ENCODE measurements at places on chromosomes 16 and 17.

DNA sequence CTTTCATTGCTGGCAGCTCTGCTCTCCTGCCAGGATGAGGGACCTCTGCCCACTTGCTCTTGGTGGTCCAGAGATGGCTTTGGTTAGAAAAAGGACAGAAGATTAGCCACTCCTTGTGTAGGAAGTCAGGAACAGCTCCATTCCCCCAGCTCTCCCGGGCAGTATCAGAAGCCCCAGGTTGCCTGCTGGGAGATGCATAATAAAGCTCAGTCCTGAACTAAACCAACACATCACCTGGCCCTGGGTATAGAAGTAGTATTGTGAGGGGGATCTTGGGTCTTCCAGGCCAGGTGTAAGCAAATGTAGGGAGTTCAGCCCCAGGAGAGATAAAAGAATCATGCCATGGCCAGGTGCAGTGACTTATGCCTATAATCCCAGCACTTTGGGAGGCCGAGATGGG lies 52.4 kb downstream of the NEUROD2 start:
- no peak for DNase-seq

DNA sequence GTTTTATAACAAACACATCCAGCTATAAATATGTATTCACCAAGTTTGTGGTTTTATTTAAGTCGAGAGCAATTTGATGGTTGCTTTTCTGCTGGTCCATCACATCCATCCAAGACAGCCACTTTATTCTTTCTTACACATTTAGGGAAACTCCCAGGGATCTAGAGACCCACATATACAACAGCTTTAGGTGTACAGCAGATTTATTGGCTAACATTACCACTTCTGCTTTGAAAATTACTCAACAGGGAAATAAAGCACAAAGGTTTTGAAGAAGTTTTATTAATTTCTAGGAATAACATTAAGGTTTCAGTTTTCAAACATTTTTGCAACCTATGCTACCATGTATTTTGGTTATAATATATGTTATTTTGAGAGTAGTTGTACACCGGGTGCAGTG lies 6.9 kb downstream of the ERCC4 start:
- no peak for DNase-seq

- DNase-seq = no peak
Observed at GRCh38 chr16:84531671-84532111, 27.2 kb upstream of the MEAK7 start.

DNA sequence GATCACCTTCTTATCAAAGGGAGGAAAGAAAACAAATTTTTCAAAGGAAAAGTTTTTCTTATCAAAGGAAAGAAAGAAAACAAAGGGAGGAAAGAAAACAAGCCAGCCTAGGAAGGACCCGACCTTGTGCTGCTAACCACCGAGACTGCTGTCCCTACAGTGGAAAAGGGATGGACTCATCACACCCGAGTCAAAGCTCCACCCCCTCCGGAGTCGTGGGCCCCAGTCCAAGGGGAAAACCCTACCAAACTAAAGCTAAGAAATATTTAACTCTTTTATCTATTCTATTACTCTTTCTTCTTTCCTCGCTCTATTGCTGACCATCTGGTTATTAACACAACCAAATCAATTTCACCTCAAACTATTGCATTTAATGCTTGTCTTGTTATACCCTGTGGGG lies 6.1 kb upstream of the ENDOV start:
- DNase-seq = no peak

- DNase-seq = no peak
Observed at GRCh38 chr17:37518826-37519225, 29.1 kb downstream of the DUSP14 start.

GRCh38 chr17:83122834-83123233 lies 43.4 kb downstream of the METRNL start:
- DNase-seq = no peak

DNA sequence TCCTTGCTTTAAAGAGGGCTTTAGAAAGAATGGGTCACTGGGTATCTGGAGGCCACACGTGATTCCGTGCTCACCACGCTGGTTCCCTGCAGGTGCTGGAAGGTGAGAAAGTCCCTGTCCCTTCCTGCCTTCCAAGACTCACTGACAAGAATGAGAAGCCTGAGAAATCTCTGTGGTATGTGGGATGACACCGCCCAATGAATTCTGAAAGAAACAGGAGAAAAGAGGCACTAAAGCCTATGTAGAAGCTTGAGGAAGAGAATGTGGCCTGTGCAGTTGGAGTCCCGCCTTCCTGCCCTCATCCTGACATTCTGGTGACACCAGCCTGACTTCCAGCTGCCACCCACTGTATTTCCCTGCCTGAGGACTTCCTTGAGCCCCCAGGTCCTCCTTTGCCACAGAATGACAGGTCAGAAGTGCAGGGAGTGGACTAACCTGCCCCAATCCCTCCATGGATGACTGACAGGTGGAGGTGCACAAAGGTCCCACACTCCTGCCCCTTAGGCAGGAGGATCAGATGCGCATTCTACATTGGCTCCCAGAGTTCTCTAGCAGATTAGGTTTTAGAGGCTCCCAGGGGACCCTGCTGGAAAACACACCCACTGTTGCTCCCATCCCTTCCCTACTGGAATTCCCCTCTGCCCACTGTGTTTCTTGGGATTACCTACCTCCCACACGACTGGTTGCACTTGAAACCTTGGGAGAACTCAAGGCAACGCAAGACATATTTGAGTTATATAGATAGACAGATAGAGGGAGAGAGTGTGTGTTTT lies 38.6 kb upstream of the TENT4B start:
- no peak for DNase-seq

DNA sequence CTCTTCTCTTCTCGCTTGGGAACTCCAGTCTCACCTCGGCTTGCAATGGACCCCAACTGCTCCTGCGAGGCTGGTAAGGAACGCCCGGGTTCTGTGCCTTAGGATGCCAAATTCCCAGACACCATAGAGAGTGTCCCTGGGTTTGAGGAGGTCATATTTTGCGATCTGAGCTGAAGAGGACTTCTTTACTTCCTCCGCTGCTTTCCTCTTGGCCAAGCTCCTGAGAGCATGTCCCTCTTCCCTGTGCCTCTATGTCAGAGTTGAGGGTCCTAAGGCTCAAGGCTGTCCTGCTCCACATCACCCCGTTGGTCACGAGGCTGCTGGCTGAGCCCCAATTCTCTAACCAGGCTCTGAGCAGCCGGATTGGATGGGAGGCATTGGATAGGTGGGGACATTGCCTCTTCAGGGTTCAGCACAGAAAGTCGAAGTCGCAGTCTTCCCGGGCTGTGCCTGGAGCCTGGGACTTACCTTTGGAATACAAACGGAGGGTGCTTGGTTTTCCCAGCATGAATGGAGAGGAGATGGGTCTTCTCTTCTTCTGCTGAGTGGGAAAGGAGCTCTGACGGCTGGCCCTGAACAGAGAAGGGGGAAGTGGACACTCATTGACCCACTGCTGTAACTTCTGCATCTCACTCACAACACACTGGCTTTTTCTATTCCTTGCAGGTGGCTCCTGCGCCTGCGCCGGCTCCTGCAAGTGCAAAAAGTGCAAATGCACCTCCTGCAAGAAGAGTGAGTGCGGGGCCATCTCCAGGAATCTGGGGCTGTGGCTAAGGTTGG lies 416 bp downstream of the MT1H start:
- no peak for DNase-seq

- DNase-seq = no peak
Observed at GRCh38 chr16:73126525-73126853, 78.6 kb upstream of the ZFHX3 start.

DNA sequence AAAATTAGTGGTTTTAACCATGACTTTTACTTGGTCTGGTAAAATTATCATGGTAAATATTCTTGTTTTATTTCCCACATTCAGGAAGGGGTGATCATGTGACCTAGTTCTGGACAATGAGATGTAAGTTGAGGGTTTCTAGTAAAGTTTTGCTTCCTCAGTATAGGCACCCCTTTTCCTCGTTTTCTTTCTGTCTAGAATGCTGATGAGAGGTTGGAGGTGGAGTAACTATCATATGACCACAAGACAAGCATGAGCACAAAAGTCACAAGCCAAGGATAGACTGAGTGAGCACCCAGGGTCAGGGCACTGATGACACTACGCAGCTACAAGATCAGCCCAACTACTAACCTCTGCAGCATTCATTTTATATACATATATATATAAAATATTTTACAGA lies 53.9 kb downstream of the MYO1D start:
- DNase-seq = no peak

- no peak for DNase-seq
Observed at GRCh38 chr16:30046178-30046577, 15.1 kb upstream of the TLCD3B start.

DNA sequence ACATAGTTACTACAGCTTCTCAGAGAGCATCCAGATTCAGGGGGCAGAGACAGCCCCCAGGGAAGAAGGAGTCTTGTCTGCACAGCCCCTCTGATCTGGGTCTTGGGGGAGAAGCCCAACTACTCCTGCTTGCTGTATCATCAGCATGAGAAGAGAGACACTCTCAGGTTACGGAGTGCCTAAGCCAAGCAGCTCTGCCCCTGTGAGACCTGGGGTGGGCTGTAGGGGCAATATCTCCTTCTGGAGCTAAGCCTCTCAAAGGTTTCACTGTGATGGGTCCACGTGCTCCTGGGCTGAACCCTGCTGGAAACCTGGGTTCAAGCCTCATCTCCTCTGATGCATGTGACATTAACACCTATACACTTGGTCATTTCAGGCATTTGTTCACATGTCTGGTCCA lies 123.2 kb downstream of the CPPED1 start:
- DNase-seq = no peak

GRCh38 chr16:54359081-54359480 lies 72.5 kb upstream of the IRX3 start:
- DNase-seq = no peak

GRCh38 chr16:69435977-69436820 lies 11.8 kb downstream of the CYB5B start:
- no peak for DNase-seq

GRCh38 chr17:8609910-8610309 lies 20.6 kb downstream of the MYH10 start:
- DNase-seq = no peak

DNA sequence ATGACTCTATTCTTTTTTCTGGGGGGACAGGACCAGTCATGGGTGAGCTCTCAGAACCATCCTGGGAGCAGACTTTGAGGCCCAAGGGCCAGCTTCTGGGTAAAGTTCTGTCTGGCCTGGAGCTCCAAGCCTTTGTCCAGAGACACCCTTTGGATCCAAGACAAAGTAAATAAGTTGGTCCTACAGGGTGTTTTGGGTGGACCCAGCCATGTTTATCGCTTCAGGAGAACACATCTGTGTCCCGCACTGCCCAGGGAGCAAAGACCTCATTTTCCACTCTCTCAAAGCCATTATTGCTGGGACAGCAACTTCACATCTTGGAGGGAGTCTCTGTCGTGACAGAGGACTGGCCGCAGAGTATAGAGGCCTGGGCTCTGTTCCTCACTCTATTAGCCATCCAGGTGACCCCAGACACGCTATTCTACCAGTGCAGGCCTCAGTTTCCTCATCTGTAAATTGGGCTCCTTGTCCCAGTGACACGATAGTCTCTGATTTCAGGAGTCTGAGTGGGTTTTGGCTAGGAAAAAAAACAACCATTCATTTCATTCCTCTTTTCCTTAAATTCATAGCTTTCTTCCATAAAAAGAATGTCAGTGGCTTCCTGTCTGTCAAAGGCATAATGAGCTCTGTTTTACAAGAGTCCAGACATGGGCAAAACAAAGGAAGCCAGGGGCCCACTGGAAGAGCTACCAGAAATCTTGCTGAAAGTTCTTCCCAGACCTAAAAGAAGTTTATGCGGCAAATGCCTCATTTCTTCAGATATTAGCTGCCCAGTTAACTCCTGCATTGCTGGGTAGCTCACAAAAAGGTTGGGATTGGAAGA lies 62.4 kb downstream of the PECAM1 start:
- no peak for DNase-seq

GRCh38 chr17:58231641-58232040 lies 6.7 kb upstream of the LPO start:
- DNase-seq = no peak

GRCh38 chr17:59367657-59368045 lies 36.2 kb downstream of the YPEL2 start:
- no peak for DNase-seq

DNA sequence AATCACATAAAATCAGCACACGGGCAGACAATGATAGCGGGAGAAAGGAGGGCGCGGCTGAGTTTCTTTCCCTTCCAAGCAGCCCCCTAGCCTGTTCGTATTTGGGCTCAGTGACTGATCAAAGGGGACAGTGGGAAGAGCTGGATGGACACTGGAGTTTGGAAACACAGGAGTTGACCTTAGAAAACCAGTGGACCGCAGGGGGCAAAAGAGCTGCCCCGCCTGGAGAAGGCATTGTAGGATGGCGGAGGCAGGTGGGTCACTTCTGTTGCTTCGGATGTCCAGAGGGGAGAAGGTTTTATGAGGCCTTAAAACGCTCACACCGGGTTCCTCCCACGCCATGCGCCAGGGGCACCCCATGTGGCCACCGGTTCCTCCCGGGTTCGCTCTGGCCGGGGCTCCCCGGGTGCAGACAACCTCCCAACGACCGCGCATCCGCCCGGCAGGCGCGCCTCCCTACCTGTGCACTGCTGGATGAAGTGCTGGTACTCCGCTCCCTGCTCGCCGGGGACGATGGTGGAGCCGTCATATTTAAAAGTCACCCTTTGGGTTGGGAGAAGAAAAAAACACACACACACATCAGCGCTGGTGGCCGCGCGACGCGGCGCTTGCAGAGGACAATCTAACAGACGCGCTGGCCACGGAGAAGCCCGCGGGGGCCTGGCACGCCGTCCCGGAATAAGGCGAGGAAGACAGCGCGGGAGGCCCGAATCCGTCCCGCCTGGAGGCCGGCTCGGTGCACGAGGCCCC lies 662 bp downstream of the COTL1 start:
- DNase-seq = no peak

- DNase-seq = no peak
Observed at GRCh38 chr17:53655591-53655990, 167.1 kb upstream of the KIF2B start.

DNA sequence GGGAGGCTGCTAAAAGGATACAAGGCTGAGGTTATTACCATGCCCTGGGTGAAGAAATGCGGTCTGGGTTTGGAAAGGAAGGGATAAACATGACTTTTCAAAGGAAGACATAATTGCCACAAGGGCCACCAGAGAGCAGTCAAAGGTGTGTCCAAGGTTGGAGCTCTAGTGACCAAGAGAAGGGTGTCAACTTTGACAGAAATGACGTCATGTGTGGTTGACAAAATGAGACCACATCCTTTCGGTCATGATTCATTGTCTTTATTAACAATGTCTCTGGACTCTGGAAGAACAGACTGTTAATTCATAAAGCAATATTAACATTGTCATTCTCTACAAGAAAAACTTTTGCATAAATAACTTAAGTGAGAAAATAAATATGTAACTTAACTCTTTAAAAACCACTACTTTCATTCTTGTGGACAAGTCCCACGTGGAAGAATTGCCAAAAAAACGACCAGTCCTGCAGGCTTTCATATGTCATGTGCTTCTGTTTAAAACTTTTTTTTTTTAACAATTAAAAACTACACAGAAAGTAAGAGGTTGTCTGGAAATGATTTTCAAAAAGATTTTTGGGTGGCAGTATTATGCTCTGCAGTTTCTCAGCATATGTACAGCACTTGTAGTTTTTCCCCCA lies 5.0 kb downstream of the SOST start:
- no peak for DNase-seq

All from vagina (tissue), 2 donors.